ENCODE measurements at places on chromosomes 12 and 14.

GRCh38 chr14:35940291-35940690, 114.2 kb downstream of the BRMS1L start:
- no peak for DNase-seq

GRCh38 chr14:78501909-78502308, 331.7 kb downstream of the NRXN3 start:
- no peak for DNase-seq

DNA sequence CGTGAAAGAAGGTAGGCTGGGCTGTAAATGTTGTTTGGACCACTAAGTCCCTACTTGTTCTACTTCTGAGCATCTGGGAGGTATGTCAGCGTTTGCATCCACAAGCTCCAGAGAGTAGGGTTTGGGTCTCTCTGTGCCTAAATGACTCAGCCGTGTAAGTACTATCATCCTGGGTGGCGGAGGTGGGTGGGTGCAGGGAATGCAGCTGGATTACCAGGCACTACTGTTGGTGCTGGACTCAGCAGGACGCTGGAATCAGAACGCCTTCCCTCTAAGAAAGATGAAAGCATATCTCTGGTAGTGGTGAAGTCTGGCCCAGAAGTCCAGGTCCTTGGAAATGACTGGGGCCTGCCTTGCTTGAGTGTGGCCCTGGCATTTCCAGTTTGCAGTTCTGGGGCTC, 289.7 kb downstream of the PCNX1 start:
- no peak for DNase-seq

DNA sequence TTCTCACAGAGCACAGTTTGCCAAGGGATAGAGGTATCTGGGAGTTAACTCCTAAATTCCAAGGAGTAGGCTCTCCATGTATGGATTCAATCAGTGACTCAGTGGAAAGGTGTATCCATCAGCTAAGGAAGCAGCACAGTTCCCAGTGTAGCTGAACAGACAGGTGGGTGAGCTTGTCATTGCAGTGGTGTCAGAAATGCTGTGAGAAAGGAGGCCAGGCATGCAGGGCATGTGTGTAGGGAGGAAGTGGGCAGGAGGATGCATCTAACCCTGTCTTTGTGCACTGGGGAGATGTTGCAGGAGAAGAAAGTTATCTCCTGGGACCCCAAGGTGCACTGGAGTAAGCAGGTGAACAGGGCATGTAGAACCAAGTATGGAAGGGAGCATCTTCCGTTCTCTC, 539.0 kb downstream of the VRK1 start:
- no peak for DNase-seq

DNA sequence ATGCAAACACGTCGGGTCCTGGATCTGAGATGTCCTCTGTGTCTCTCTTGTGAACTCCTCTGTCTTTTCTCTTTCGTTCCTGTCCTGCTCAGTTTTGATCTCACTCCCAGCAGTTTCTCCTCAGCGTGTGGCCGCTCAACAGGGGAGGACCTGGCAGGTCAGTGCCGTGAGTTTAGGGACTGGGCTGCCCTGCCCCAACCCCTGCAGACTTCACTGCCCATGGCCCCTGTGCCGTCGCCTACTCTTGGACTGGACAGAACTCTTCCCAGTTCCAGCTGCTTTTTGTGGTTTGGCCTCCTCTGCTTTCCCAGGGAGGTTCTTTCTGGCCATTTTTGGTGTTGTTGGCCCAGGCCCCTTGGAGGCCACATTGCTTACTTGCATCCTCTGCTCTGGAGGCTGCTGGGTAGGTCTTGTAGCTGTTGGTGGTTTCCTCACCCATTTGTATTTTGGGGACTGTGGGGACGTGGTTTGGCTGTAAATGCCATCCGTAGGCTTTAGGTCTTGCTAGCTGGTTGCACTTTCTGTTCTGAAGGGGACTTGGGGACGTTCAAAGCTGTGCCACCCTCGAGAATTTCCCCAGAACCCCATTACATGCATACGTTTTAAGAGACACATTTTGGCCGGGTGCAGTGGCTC, 20.0 kb upstream of the DNAH10 start:
- DNase-seq: no peak

DNA sequence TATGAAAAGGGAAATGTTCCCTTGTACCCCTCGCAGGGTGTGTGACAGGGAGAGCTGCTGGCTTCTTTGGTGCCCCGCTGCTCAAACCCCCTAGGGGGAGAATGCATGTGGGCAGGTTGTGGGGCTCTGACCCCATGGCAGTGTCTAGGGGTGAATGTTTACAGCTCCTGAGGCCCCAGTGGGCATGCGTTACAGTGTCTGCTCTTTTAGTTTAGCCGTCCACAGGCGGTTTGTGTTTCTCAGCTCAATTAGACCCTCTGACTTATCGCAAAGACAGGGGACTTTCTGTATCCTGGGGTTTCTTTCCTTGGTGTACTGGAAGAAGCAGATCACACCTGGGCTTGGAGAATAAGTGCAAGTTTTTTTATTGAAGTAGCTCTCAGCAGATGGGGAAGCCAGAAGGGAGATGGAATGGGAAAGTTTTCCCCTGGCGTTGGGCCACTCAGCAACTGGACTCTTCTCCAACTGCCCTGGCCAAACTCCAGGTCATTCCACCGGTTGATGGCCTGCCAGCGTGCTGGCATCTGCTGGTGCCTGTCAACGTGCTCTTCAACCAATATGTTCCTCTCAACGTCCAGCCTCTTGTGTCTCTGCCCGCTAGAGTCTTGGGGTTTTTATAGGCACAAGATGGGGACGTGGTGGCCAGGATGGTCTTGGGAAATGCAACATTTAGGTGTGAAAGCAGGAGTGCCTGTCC, 720.9 kb downstream of the FSCB start:
- DNase-seq: no peak

GRCh38 chr12:70815971-70816391, 104.6 kb downstream of the PTPRR start:
- DNase-seq: no peak

DNA sequence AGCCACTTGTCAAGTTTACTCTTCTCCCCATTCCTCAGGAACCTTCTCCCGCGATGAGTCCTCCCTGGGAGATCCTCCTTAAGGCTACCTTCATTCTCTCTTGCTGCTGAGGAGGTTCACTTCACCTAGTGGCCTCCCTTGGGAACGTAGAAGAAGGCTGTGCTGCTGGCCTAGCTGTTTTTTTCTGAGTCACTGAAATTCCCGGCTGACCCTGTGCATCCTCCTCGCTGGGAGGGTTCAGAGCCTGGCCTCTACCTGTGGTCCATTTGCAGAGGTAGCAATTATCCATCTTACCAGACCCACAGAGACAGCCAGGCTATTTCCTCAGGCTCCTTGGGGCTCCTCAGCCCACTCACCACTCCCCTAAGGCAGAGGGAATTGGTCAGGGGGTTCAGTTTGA, 4.6 kb downstream of the KRT82 start:
- no peak for DNase-seq
